ENCODE measurements at places on chromosomes 1 and 21.

DNA sequence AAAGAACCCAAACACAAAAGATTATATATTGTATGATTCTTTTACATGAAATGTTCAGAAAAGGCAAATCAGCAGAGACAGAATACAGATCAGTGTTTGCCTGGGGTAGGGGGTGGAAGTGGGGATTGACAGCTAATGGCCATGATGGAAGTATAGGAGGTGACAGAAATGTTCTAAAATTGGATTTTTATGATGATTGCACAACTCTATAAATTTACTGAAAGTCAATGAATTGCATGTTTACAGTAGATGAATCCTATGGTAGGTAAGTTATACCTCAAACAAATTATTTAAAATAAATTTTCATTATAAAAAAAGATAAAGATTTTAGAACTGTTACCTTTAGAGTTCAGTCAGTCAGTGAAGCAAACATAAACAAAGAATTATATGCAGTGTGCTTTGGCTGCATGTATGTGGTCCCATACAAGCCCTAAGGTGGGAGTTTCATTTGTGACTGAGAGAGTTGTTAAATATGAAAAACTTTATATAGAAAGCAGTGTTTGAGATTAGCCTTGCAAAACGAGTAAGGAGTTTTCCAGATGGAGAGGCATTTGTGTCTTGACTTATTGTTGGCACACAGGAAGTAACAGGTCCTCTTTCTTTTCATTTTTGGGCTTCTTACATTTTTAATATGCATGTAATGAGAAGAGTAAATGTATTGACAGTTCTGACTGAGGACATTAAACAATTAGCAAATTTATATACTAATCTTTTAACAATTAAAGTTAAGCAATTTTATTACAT is 115.6 kb upstream of the KIAA1614 start:
- no peak for DNase-seq

- DNase-seq = peak; percentile 85
Observed at GRCh38 chr1:25568834-25569596, 25.6 kb downstream of the LDLRAP1 start.

- DNase-seq = no peak
Observed at GRCh38 chr1:25053576-25054250, 123.6 kb upstream of the RUNX3 start.

GRCh38 chr1:64356636-64357256 is 113.2 kb upstream of the CACHD1 start:
- DNase-seq = no peak

DNA sequence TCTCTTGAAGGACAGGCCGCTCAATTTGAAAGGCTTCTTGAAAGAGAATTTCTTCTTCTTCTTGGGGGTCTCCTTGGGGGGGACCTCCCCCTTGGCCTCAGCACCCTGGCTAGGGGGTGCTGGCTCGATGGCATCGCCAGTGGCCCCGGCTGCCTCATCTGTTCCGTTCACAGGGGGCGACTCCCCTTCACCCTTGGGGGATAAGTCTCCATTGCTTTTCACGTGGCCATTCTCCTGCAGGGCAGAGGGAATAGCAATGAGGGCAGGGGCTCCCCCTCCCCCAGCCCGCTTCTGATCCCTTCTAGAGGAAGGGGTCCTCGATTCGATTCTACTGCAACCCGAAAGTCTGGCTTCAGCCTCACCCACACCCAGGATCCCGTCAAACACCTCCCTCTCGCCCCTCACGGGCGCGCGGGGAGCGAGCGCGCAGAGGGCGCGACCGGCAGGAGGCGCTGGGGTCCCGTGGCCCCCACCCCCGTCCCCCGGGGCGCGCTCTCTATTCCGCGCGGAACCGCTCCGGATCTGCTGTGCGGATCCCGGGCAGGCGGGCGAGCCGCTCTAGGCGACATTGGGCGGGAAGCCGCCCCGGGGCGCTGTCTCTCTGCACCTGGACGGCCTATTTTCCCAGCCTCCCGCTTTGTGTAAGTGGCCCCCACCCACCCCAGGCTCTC is 1.0 kb downstream of the MARCKSL1 start:
- DNase-seq = peak; percentile 45

- DNase-seq = no peak
Observed at GRCh38 chr1:248306103-248306502, 2.9 kb upstream of the OR2T12 start.

DNA sequence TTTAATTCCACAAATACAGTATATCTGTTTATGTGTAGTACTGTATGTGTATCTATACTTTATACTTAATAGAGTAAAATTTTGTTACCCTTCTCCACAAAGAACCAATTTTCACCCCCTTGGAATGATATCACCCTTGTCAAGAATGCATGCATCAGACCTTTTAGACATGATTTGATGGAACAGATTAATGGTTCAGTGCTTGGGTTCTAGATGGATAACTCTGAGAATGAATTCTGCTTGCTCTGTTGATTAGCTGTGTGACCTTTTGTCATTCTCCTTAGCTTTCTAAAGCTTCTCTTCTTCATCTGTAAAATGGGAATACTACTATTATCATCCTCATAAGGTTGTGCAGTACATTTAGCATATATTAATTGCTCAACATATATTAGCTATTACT is 105.1 kb downstream of the NEK7 start:
- no peak for DNase-seq

DNA sequence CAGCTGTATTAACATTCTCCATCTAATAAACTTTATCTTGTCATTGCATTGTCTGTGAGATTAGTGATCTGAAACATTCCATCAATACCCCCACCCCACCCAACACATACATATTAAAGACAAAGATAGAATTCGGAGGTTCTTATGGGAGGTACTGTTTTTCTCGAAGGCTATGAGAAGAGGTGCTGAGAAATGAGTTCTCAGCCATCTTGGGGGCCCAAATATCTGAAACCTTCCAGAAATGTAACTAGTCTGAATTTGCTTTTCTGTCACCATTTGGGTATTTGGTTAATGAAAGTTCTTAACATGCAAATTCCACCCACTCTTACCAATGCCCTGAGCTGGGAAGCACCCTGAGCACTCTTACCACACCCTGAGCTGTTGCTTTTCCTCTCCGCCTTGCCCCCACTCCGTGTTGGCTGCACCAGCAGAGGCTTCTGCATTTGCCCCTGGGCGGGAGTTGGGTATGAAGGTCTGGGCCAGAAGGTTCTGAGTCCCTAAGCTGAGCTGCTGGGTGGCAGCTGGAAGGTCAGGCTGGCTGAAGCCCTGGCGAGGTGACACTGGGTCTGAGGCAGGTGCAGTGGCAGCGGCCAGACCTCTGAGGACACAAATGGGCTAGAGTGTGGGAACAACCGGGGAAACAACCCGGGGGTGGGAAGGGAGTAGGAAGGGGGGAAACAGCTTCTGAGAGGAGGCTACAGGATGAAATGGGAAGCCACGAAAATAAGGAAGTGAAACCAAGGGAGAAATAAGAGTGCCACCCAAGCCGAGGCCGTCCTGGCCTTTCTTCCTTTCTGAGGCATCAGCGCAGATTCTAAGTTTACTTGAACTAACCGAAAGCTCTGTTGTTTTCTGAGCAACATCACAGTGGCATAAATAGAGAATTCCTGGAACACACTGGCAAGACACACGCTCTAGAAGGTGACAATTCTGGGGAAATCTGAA is 26.3 kb upstream of the IER5 start:
- no peak for DNase-seq

DNA sequence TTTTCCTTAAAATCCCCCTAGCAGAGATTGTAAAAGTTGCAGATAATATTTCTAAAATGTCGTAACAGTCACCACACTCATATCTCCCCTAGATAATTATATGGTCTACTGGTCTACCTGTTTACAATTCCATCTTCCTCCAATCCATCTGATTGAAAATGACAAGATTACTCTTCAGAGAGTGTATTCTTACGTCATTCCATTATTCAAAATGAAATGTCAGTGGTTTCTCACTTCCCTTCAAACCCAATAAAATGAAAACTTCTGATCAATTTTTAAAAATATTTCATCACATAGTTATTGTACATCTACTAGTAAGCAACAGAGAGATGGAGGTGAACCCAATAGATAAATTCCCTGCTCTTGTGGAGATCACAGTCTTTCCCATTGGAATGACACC is 202.2 kb upstream of the C8B start:
- no peak for DNase-seq

DNA sequence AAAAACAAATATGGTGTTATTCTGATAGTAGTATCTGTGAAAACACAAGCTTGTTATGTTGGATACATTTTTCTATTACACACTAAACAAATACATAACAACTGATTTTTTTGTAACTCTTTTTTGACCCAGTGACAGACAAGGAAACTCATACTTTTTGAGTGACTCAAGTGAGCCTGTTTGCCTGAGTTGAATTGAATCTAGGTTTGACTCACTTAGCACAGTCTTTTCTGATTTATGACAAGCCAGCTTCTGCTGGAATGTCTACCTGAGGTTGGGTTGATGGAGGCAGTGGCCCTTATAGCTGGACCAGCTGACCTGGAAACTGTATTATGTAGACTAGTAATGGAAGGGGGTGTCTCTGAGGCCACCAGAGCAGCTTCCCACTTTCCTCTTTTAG is 4.2 kb upstream of the CLCA4 start:
- peak; percentile 7 for DNase-seq

- no peak for DNase-seq
Observed at GRCh38 chr1:173099166-173099565, 48.4 kb upstream of the TNFSF18 start.

GRCh38 chr1:179058487-179059483 is 23.1 kb upstream of the TOR3A start:
- no peak for DNase-seq

DNA sequence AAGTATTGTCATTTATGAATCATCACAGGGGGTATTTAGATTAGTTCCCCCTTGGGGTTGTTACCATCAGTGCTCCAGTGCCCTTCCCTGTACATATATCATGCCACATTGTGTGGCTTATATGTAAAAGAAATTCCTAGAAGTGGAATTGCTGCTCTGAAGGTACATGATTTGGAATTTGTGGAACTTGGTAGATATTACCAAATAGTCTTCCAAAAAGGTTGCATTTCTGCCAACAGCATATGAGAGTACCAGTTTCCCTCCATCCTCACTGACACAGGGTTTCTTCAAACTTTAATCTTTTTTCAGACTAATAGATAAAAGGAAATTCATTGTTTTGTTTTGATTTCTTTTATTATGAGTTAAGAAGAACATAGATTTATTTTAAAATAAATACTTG is 41.3 kb downstream of the AKNAD1 start:
- DNase-seq = no peak

- no peak for DNase-seq
Observed at GRCh38 chr1:220219865-220220698, 52.2 kb downstream of the RAB3GAP2 start.

DNA sequence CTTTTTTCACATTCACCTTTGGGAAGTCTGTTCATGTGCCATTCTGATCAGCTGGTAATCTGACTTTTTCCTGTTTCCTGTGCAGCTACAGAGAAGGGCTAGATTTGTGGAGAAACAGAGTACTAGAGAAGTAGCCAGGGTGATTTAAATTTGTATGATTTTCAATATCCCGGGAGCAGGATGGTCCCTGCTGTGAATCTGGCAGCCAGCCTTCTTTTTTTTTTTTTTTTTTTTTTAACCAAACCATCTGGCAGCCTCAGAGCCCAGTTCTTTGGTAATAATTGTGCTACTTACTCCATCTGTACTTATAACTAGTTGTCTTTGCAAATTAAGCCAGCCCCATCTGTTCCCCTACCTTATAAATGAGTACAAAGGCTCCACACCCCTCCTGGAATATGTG is 248.6 kb upstream of the DEPDC1 start:
- DNase-seq = no peak

- DNase-seq = no peak
Observed at GRCh38 chr1:21621761-21622436, 47.3 kb downstream of the RAP1GAP start.

DNA sequence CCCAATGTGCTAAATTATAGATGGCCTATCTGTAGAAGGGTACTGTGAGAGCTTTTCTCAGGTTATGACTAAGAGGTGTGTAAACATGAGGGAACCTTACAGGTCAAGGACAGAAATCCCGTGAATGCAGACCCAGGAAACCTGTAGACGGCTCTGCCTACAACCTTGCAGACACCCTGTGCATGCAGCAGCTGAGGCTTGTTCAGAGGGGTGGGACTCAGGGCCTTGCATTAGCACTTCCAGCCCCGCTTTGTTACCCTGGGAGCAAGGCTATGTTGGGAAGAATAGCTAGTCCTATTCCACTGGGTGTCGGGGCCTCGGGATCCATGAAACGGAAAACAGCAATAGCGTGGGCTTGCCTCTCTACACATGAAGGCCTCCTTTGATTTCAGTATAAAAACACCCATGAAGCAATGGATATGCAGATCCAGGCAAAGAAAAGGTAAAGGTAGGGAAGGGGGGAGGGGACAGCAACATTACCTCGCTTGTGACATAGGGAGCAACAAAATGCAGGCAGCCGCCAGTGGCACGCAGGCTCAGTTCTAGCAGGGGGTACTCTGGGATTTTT is 9.5 kb upstream of the NDUFS5 start:
- DNase-seq = no peak

DNA sequence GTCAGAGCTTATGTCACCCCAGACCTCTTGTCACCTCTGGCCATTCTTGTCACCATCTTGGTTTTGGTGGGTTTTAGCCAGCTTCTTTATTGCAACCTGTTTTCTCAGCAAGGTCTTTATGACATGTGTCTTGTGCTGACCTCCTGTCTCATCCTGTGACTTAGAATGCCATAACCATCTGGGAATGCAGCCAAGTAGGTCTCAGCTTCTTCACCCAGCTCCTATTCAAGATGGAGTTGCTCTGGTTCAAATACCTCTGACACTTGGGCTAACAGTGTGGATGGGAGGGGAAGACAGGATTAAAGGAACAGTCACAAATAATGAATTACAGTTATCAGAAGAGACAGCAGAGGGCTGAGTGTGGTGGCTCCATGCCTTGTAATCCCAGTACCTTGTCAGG is 30.5 kb upstream of the PIK3CD start:
- no peak for DNase-seq

DNA sequence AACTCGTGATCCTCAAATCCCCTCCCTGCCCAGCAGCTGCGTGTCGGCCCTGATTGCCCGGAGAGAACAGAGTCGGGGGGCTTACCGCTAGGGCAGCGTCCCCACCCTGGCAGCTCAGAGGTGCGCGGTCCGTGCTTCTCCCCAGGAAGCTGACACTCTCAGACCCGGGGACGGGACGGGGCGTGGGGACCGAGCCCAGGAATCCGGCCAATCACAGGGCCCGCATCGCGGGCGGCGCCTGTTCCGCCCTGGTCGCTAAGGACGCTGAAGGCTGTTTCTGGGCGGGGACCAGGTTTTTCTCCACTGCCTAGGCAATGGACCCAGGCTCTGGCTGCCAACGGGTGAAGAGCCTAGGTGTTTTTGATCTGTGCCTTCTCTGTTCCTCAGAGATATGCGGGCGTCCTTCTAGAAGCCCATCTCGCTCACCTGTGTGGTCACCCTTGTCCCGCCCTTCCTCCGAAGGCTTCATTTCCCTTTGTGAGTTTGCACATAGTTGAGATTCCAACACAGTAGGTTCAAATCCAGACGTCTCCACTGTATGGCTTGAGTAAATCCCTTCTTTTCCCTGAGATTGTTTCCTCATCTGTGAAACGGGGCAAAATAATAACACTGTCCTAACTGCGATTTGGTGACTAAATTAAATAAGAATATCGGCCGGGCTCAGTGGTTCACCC is at the start of gene C1orf87:
C1orf87 (minus strand) TSS at position 166 of the 674 bp plus-strand sequence. CDS start 1,127 bp downstream, outside the sequence.
- no peak for DNase-seq

Measured in iris pigment epithelial cell (primary cell).